ENCODE measurements at places on chromosomes 13 and 19. TPM values are rescaled to one million over a fixed set of nuclear protein-coding genes. Genes with fewer than 3 reads are reported as not detected.

DNA sequence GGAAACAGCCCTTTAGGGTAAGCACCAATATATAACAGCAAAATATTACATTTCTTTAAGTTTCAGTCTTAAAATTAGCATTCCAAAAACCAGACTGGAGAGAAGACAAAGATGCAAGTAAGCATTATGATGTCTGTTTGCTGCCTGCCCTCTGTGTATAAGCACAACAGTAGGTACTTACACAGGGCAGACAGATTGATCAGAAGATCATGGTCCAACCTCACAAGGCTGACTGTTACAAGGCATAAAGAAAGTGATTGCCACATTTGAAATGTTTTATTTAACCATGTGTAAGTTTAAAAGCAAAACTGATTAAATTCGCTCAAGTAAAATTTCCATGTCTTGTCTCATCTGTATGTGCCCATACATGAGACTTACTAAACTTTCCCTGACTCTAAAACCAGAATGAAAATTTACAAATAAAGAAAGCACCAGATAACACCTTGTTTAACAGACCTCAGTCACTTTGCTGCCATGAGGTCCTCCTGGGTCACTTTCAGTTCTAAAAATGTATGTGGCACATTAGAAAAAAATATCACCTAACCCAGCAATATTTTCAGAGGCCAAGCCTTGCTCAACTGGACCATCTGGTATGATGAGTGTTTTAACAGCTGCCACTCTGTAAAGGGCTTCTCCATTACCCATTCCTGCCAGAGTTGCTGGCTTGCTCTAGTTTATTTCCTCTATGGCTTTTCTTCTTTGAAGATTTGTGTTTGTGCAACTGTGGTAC, 297.0 kb downstream of the RBM26 start:
- H3K27me3 ChIP-seq = no peaks in the 10 kb centered on the region
- H3K27ac ChIP-seq = no peak overlapping the region
- no peaks in the 10 kb centered on the region for H3K36me3 ChIP-seq
- DNase-seq = no peak
- H3K4me1 ChIP-seq = peaks cover 12% of the 10 kb centered on the region

DNA sequence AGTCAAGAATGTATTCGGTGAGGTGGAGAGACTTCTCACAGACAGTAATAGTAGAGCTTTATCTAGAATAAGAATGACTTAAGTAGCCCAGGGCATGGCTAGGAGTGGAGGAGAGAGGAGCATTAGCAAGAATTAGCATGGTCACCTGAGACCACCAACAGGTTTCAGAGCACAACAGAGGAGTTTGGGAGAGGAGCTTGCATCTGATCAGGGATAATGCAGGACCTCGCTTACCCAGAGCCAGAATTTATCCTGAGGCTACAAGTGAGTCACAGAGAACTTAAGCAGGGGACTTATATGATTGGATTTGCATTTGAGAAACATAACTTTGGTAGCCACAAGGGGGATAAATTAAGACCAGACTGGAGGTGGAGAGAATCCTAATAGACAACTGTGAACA, 102.1 kb upstream of the FNDC3A start:
- DNase-seq = peak; percentile 18
- peaks cover 34% of the 10 kb centered on the region for H3K4me1 ChIP-seq
- H3K4me3 ChIP-seq = no peak overlapping the region
- no peak overlapping the region for H3K27ac ChIP-seq
- no peaks in the 10 kb centered on the region for H3K36me3 ChIP-seq

- H3K27ac ChIP-seq = no peak overlapping the region
- no peaks in the 10 kb centered on the region for H3K27me3 ChIP-seq
- H3K4me3 ChIP-seq = no peak overlapping the region
Observed at GRCh38 chr19:30214651-30215051, 157.5 kb upstream of the ZNF536 start.

- H3K36me3 ChIP-seq = no peaks in the 10 kb centered on the region
- DNase-seq = no peak
- H3K27me3 ChIP-seq = no peaks in the 10 kb centered on the region
- H3K27ac ChIP-seq = no peak overlapping the region
Observed at GRCh38 chr13:30742901-30743300, 7.6 kb downstream of the ALOX5AP start.

GRCh38 chr13:46387064-46387851, at the start of gene RUBCNL:
TSS of gene RUBCNL (minus strand) at chr13:46387252. CDS start at chr13:46372475, 14,777 bp downstream.
- H3K36me3 ChIP-seq = no peaks in the 10 kb centered on the region
- H3K27me3 ChIP-seq = peaks cover 77% of the 10 kb centered on the region
- H3K4me1 ChIP-seq = no peaks in the 10 kb centered on the region
- H3K27ac ChIP-seq = no peak within 1 kb of the TSS

DNA sequence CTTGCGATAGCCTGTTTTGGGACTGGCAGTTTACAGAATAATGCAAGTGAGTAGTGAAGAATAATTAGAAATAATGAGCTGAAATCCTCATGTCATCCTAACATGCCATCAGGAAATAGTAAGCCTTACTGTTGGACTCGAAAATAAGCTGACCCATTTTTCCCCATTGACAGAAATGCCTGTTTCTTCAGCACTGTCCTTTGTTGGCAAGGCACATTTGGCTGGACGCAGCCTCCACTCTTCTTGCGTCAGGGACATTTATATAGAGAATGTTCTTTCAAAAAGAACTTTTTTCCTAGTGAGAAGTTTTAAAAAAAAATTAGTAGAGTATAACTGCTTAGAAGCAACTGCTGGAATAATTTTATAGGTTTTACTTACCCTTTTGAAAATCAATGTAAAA, 47.1 kb downstream of the ARHGAP35 start:
- peaks cover 6% of the 10 kb centered on the region for H3K4me1 ChIP-seq
- no peak overlapping the region for H3K27ac ChIP-seq
- no peak for DNase-seq
- no peak overlapping the region for H3K4me3 ChIP-seq
- H3K27me3 ChIP-seq = no peaks in the 10 kb centered on the region
- H3K36me3 ChIP-seq = no peaks in the 10 kb centered on the region

- no peaks in the 10 kb centered on the region for H3K36me3 ChIP-seq
- no peaks in the 10 kb centered on the region for H3K27me3 ChIP-seq
- no peaks in the 10 kb centered on the region for H3K4me1 ChIP-seq
Observed at GRCh38 chr19:39525205-39525604, 7.4 kb downstream of the EID2B start.

DNA sequence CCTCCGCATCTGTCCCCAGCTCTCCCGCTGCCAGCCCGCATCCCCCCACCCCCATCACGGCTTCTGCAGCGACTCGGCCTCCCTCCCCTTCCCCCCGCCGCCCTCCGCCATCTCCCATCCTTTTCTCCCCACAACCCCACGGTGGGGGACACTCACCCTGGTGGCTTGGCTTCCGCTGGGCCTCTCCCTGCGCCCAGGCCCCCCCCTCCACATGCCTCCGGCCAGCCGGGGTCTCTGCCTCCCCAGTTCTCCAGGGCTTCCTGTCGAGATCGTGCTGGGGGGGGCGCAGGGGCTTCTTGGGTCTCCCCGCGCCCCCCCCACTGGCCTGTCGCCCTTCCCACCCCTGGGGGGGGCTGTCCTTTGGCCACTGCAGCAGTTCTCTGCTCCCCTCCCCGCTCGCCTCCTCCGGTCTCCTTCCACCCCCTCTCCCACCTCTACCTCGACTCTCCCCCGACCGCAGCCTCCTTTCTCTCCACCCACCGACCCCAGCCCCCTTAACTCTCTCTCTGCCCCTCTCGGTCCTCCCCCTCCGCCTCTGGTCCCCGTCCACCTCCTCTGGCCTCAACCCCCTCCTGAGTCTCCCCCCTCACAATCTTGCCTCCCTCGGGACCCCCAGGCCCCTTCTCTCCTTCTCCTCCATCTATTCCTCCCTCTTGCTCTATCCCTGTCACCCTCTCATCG, 17.1 kb downstream of the LRRC4B start:
- H3K4me3 ChIP-seq = peak overlapping the region; percentile 65
- peak; percentile 34 for DNase-seq
- peaks cover 69% of the 10 kb centered on the region for H3K27me3 ChIP-seq

GRCh38 chr13:62643799-62644524, 1228.3 kb upstream of the PCDH20 start:
- DNase-seq = peak; percentile 49
- peaks cover 11% of the 10 kb centered on the region for H3K4me1 ChIP-seq
- H3K36me3 ChIP-seq = no peaks in the 10 kb centered on the region
- no peaks in the 10 kb centered on the region for H3K27me3 ChIP-seq
- peak overlapping the region; percentile 43 for H3K27ac ChIP-seq

DNA sequence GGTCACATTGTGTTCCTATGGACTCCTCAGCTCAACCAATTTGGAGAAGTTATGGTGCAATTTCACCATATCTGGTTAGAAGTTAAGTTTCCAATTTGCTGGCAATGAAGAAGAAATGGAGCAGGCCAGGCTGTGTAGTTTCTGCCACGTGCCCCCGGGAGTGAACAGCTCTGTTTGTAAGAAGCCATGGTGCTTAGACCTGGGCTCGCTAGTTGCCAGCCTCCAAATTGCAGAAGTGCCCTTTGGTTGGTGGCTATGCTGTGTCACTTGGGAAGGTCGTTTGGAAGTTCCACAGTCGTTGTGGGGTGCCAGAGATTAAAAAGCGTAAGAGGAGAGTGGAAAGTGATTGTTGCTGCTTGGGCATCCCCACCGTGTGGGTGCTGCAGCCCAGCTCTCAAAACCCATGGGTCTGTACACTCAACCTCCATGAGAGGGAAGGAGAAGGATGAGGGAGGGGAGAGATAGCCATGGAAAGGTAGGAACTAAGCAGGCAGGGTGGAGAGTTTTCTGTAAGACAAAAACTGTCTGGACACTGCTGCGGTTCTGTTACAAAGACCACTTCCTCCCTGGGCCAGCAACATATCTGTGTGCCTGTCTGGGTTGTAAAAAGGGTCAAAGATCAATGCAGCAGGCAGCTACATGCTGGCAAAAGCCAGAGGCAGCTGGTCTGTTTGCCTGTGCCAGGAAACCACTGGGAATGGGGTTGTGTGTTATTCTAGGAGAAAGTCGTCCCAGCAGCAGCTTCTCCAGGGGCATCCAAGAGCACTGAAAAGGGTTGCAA, 10.8 kb downstream of the ALOX5AP start:
- no peaks in the 10 kb centered on the region for H3K27me3 ChIP-seq
- no peaks in the 10 kb centered on the region for H3K4me1 ChIP-seq
- no peak for DNase-seq
- no peak overlapping the region for H3K27ac ChIP-seq

DNA sequence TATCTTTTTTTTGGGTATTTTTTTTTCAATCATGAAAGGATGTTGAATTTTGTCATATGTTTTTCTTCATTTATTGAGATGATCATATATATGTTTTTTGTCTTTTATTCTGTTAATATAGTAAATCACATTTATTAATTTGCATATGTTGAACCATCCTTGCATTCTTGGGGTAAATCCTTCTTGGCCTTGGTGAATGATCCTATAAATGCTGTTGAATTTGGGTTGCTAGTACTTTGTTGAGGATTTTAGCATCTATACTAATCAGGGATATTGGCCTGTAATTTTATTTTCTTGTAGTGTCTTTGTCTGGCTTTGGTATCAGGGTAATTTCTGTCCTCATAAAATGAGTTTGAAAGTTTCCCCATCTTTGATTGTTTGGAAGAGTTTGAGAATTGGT, 199.9 kb downstream of the B3GLCT start:
- H3K4me3 ChIP-seq = no peak overlapping the region
- no peaks in the 10 kb centered on the region for H3K4me1 ChIP-seq
- no peak overlapping the region for H3K27ac ChIP-seq
- H3K27me3 ChIP-seq = no peaks in the 10 kb centered on the region
- DNase-seq = no peak

- H3K4me3 ChIP-seq = peak overlapping the region; percentile 59
- peak; percentile 46 for DNase-seq
- H3K27ac ChIP-seq = no peak overlapping the region
- H3K27me3 ChIP-seq = no peaks in the 10 kb centered on the region
- H3K36me3 ChIP-seq = peaks cover 3% of the 10 kb centered on the region
- H3K4me1 ChIP-seq = no peaks in the 10 kb centered on the region
Observed at GRCh38 chr19:50384685-50385535, 763 bp downstream of the POLD1 start.

GRCh38 chr19:16117594-16118033, 5.9 kb downstream of the RAB8A start:
- H3K27me3 ChIP-seq = no peaks in the 10 kb centered on the region
- H3K4me3 ChIP-seq = no peak overlapping the region
- DNase-seq = no peak
- no peaks in the 10 kb centered on the region for H3K36me3 ChIP-seq
- no peaks in the 10 kb centered on the region for H3K4me1 ChIP-seq

DNA sequence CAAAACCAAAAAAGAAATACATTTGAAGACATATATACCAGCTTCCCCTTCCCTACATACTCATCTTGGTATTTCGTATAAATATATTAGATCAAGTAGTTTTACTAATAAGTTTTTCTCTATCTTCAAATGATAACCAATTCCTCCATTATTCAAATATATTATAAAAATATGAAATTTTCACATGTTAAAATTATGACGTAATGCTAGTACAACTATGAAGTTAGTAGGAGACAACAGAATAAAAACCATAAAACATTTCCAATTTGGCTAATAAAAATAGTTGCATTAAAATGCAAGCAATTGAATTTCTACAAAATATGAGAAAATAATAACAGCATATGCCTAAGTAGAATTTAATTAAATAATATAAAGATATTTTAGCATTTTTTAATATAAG, 501.8 kb upstream of the SLITRK5 start:
- no peak for DNase-seq
- no peaks in the 10 kb centered on the region for H3K27me3 ChIP-seq
- H3K27ac ChIP-seq = no peak overlapping the region
- H3K4me1 ChIP-seq = peaks cover 11% of the 10 kb centered on the region
- no peak overlapping the region for H3K4me3 ChIP-seq

- H3K27me3 ChIP-seq = no peaks in the 10 kb centered on the region
- H3K4me1 ChIP-seq = no peaks in the 10 kb centered on the region
- H3K27ac ChIP-seq = no peak overlapping the region
- H3K36me3 ChIP-seq = no peaks in the 10 kb centered on the region
- DNase-seq = no peak
Observed at GRCh38 chr13:93867481-93867880, 612.0 kb downstream of the DCT start.

GRCh38 chr13:66559093-66559492, 671.0 kb downstream of the PCDH9 start:
- no peak for DNase-seq
- H3K27ac ChIP-seq = no peak overlapping the region
- no peaks in the 10 kb centered on the region for H3K36me3 ChIP-seq
- H3K27me3 ChIP-seq = no peaks in the 10 kb centered on the region
- no peak overlapping the region for H3K4me3 ChIP-seq

The TMEM205 gene
- 77.1 TPM for total RNA-seq

The C19orf18 gene
- not detected for total RNA-seq

The LAIR1 gene
- total RNA-seq = not detected

The LYPD3 gene
- total RNA-seq = 0.37 TPM

The CDX2 gene
- total RNA-seq = not detected

The GARIN5A gene
- 8.4 TPM for total RNA-seq

The ELSPBP1 gene
- total RNA-seq = not detected

The MEF2B gene
- not detected for total RNA-seq

The LRRC8E gene
- 0.65 TPM for total RNA-seq

The TUBA3C gene
- total RNA-seq = not detected

The PDS5B gene
- 34.6 TPM for total RNA-seq

The S1PR4 gene
- total RNA-seq = not detected

The NLRP11 gene
- not detected for total RNA-seq

The FXYD3 gene
- total RNA-seq = not detected

The FAAP24 gene
- total RNA-seq = 4.4 TPM

All from neural progenitor cell (in vitro differentiated cells).